ENCODE measurements at places on chromosomes 12 and 14.

- no peak for DNase-seq
Observed at GRCh38 chr12:61765926-61766325, 494.3 kb upstream of the USP15 start.

- no peak for DNase-seq
Observed at GRCh38 chr12:58254463-58255100, 313.2 kb downstream of the ATP23 start.

DNA sequence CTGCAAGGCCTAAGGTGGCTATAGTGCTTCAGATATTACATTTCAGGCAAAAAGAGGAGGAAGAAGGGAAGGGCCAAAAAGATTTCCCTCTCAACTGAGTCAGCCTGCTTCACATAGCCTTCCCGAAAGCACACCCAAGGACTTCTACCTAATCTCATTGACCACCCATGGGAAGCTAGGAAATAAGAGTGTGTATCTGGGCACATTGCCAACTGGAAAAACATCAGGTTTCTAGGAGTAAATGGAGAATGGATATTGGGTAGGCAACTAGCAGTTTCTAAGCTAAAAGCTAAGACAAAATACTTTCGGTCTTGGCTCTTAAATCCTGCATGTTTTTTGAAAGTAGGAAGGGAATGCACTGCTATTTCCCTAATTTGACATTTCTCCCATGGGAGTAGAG lies 221.7 kb upstream of the GRIP1 start:
- no peak for DNase-seq

- no peak for DNase-seq
Observed at GRCh38 chr12:122793685-122794106, 19.3 kb downstream of the CCDC62 start.

GRCh38 chr14:23544511-23545447 lies 6.8 kb downstream of the ZFHX2 start:
- DNase-seq, result no peak
